ENCODE measurements at places on chromosomes 4 and X.
A peak's percentile ranks its signal among the peaks of the same experiment; 100 is the strongest.

- DNase-seq, result peak; percentile 22
These were observed 156.1 kb downstream of the GRXCR1 start for GRCh38 chr4:43048570-43048969.

DNA sequence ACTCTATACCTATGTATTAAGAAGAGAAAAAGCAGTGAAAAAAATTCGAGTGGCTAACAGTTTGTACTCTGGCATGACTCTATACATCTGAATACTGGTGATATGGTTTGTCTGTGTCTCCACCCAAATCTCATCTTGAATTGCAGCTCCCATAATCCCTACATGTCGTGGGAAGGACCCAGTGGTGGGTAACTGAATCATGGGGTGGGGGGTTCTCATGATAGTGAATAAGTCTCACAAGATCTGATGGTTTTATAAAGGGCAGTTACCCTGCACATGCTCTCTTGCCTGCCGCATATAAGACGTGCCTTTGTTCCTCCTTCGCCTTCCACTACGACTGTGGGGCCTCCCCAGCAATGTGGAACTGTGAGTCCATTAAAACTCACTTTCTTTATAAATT, 70.4 kb downstream of the LRBA start:
- DNase-seq, result no peak

DNA sequence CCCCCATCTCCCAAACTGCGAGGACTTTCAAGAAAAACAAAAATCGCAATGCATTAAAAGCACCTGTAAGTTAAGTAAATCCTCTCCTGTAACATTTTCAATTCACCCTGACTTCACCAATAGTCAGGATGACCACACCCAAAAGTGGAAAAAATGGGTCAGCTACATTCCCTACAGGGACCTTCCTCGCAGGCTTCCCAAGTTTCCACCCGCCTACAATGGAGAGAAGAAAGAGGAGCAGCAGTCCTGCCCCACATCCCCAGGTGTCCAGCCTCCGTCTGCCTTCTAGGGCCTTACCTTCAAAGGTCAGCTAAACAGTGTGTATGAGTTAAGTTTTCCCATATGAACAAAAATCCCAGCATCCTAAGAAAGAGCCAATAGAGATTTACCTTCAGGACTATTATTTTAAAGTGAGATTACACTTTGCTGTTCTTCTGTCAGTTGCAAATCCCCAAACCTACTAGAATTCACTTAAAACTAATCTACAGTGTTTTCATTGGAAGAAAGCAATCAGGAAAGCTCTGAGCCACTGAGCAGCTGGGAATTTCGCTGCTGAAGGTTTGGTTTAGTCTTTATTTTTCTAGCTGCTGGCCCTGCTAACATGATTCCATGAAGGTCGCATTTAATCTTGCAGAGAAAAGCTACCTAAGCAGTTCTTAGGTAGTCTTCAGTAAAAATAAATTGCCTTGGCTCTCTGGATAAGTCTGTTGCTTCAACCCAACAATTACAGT, 12.5 kb downstream of the IRF2 start:
- no peak for DNase-seq

- no peak for DNase-seq
These were observed 70.6 kb downstream of the PPP2R2C start for GRCh38 chr4:6401797-6402196.

GRCh38 chrX:1649621-1650020, 34.8 kb downstream of the ASMT start:
- DNase-seq, result no peak

DNA sequence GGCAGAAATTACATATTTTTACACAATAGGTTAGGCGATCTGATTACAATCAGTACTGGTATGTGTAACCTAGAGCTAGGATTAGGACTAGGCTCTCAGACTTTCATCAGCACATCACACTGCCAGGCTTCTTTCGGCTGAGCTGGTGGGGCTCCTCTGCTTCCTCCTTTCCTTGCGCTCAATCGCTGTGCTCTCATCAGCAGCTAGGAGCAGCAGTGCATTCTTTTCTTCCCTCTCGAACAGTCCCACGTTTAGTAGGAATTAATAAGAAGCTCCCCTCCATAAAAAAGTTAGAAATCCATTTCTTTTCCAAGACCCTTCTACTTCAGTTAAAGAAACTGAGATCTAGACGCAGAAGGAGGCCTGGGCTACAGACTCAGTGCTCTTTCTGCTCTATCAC, 350.4 kb downstream of the SPRY1 start:
- DNase-seq, result peak; percentile 7

GRCh38 chrX:124507246-124507645, 160.9 kb downstream of the SH2D1A start:
- DNase-seq, result no peak

DNA sequence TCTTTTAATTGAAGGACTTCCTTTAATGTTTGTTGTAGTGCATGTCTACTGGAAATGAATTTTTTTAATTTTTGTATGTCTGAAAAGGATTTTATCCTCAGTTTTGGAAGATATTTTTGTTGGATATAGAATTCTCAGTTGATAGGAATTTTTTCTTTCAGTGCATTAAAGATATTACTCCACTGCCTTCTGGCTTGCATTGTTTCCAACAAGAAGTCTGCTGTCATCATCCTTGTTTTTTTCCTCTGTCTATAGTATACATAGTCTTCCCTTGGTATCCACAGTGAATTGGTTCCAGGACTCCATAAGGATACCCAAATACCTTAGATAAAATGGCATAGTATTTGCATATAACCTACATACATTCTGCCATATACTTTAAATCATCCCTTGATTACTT, 33.5 kb downstream of the SCD5 start:
- DNase-seq, result no peak

DNA sequence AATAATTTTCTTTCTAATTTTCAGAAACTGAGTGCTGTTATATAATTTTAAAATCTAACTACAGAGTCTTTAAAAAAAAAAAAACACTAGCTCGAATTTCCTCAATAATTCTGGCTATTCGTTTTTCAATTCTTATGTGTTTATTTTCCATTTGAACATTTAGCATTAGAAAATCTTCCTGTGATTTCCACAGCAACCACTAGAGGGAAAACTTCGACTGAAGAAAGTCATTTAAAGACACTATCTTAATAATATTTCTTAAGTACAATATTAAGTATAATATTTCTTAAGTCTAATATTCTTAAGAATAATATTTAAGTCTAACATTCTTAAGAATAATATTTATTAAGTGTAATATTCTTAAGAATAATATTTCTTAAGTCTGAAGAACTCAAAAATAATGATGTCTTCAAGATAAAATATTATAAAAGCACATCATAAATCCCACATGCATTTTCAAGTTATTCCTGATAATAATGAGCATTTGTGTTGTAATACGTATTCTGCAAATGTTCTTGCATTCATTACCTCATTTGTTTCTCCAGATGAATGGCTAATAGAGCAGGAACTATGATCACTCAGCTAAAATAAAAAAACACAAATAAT, 118.4 kb upstream of the WDR17 start:
- DNase-seq, result peak; percentile 13

- no peak for DNase-seq
These were observed 43.3 kb upstream of the CTAG2 start for GRCh38 chrX:154696676-154697045.

DNA sequence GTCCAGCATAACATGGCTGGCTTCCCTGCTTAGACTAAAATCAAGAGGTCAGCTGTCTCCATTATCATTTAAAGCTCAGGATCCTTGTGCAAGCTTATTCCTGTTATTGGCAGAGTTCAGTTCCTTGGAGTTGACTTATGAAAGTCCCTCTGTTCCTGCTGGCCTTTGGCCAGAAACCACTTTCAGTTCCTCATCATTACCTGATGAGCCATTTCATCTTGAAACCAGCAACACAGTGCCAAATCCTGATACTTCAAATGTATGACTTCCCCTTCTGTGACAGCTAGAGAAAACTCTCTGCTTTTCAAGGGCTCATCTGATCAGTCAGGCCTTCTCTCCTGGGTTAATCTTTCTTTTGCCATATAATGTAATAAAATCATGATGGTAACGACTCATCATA, 110.6 kb upstream of the FSTL5 start:
- peak; percentile 9 for DNase-seq

DNA sequence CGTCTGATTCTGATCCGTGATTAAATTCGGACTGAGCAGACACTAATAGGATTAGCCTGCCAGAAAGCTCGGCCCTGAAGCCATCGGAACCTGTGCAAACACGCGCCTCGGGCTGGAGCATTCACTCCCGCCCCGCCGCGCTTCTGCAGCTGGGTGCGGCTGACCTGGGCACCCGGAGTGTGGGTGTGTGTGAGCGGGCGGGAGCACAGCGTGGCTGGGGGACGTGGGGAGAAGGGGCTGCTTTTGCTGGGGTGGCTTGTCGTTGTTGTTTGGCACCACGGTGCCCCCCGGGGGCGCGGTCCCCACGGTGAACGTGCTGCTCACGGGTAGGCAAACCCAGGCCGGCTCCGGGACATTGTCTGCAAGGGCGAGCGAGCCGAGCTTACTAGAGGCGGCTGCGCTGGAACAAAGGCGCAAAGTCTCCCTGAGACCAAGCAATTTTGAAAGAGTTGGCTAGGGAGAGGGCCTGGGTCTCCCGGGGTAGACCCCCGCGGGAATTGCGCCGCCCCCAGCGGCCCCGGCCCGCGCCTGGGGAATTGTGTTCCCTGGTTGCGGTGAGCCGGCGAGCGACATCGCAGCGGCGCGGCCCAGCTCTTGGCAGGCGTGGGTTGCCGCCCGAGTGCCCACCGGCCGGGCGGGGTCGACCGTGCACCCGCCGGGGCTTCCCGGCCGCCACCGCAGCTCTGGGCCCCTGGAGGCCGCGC, 1.4 kb downstream of the MAMLD1 start:
- peak; percentile 46 for DNase-seq

- DNase-seq, result peak; percentile 57
These were observed 31.5 kb upstream of the IL21 start for GRCh38 chr4:122652379-122652778.

DNA sequence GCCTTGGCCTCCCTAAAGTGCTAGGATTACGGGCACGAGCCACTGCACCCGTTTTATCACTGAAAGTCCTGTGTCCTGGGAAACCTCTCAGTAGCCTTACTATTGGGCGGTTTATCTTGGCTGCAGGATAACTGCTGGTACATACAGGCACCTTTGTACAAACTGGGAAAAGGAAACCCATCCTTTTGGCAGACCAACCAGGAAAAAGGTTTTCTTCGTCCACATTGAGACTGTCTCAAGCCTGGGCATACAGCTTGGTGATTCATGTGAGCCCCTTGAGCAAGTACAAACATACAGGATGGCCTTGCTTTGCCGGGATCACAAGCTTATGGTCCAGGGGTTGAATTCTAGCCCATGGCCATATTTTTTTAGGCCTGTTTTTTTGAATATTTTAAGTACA, 32.8 kb downstream of the RWDD4 start:
- DNase-seq, result no peak

DNA sequence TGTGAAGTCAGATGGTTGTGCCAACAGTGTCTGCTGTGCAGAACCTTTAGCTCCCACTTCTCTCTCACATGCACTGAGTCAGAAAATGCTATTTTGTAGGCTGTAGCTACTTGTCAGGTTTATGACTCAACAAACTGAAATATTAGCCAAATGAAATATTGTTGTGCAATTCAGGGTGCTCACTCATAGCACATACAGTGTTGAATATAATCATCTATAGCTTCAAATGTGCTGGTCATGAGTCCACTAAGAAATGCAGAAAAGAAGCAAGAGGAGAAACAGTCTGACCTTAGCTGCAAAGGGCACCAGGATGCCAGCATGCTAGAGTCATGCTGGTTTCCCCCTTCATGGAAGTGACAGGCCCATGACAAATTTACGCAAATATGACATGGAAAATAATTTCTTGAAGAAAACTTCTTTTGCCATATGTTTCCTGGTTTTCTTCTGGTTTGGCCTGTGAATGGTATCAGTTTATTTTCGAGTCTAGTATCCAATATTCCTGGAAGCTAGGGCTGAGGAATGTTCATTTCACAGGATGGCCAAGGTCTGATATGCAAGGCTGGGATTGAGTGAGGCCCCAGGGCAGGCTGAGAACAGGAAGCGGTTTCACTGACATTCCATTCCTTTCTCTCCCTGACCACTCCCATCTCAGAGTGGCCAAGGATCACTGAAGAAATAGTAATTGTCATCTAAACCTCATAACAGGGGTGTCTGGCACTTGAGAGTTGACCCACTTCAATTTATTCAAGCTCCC, 10.3 kb upstream of the CXCL2 start:
- peak; percentile 86 for DNase-seq

DNA sequence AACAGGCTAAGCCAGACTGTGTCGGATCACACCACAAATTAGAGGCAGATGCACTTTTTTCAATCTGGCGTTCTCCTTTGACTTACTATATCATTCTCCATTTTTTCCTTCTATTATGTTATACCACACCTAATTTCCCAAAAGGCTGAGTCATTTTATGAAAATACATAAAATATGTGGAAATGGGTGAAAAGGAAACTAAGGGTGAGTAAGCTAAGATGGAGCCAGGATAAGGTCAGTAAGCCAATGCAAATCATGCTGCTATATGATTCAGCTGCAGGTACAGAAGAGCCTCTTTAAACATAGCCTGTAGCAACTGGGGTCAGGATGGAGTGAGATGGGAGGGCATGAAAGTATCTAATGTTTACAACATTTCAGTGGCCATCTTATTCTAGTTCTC, 94.0 kb upstream of the TEX13A start:
- DNase-seq, result no peak

DNA sequence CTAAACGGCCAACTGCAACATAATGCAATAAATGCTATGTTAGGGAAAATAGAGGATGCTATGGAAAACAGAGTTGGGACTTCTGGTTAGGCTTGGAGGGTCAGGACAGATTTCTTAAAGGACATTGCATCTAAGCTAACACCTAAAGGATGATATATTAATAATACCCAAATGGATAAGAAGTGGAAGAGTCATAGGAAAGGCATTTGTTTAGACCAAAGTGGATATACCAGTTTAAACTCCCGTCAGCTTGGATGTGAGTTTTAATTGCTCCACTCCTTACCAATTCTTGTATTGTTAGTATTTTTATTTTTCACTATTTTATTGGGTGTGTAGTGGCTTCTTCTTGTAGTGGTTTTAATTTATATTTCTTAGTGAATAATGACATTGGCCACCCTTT, 93.9 kb downstream of the PTPN13 start:
- no peak for DNase-seq

GRCh38 chr4:123661080-123661737, 264.6 kb downstream of the SPRY1 start:
- DNase-seq, result peak; percentile 34

DNA sequence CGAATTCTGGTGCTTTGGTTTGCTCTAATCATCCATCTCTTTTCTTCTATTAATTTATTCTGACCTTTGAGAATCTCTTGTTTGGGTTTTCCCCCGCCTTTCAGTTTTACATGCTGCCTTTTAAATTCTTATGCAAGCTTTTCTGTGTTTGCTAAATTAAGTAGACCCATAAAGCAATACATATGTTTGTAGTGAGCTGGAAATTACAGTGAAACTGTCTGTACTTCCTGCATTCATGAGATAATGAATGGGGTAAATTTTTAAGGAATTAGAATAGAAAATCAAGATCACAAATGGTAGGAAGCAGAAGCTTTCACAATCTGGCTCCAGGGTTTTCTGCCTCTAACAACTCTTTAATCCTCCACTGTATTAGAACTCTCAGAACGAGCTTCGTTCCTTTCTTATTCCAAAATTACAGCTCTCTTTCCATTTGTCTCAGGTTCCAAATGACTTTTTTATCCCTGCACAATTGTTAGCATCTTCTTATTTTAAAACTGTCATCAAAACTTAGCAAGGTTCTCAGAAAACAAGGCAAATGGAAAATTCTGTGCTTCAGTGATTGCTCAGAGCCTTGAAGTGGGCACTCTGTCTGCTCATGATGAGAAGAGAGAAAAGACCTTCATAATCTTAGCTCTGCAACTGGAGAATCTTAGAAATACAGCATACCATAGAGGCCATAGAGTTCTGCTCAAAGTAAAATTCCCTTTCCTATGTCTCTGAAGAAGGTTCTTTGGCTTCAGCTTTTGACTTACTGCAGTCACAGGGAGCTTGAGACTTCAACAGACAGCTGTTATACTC, 108.2 kb downstream of the EGF start:
- DNase-seq, result no peak
